ENCODE measurements at places on chromosomes 11 and 22.

DNA sequence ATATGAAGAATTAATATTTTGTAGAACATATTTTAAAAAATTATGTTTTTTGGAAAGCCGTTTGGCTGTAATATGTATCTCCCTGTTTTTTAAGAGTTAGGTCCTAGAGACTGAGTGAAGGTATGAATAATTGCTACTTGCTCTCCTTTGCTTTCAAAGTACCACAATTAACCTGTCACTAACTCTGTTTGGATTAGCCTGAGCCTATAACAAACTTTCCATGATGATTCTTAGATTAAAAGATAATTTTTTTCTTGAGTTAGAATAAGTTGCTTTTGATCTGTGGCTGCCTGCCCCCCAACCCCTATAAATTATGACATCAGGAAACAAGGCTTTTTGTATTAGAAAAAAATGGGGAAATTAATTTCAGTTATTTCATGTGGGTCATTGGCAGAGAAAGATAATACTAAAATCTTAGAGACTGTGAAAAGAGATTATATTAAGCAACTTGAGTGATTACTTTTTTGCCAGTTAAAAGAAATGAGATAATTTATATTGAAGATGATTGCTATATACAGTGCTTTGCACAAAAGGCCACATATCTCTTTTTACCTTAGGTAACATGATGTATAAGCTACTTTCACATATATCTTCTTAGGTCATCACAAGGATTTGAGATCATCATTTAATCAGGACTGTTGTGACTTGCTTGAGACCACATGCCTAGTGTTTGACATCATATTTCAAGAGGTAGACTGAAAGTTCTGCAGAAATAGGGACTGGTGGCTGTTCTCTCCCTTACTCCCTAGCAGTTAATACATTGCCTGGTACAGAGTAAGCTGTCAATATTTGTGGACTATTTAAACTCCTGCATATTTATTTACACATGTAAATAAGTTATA is 9.6 kb downstream of the MTMR3 start:
- no peak for DNase-seq

- no peak for DNase-seq
Observed at GRCh38 chr11:116930586-116930985, 93.2 kb upstream of the APOA1 start.

DNA sequence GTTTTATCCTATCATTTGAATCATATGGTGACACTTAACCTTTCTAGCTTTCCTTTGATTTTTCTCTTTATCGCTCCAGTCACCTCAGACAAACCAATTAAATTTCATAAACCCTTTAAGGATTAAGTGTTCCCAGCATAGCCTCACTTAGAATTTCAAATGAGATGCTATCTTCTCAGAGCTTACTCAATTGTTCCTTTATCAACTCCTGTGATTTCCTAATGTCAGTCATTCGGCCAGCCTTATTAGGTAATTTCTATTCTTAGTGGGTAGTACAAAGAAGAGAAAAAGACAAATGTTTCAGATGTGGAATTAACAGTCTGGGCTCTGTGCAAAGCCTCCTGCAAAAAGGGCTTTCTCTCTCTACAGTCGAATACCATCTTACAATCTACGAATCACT is 77.1 kb upstream of the CCDC90B start:
- DNase-seq, result no peak

GRCh38 chr11:94193288-94193687 is 64.6 kb downstream of the PANX1 start:
- no peak for DNase-seq

- DNase-seq, result no peak
Observed at GRCh38 chr11:130623670-130624668, 175.5 kb downstream of the ADAMTS15 start.

GRCh38 chr11:120308081-120308480 is 17.0 kb upstream of the TLCD5 start:
- DNase-seq, result no peak

GRCh38 chr11:34890812-34891211 is 25.4 kb downstream of the APIP start:
- DNase-seq, result peak; percentile 16

DNA sequence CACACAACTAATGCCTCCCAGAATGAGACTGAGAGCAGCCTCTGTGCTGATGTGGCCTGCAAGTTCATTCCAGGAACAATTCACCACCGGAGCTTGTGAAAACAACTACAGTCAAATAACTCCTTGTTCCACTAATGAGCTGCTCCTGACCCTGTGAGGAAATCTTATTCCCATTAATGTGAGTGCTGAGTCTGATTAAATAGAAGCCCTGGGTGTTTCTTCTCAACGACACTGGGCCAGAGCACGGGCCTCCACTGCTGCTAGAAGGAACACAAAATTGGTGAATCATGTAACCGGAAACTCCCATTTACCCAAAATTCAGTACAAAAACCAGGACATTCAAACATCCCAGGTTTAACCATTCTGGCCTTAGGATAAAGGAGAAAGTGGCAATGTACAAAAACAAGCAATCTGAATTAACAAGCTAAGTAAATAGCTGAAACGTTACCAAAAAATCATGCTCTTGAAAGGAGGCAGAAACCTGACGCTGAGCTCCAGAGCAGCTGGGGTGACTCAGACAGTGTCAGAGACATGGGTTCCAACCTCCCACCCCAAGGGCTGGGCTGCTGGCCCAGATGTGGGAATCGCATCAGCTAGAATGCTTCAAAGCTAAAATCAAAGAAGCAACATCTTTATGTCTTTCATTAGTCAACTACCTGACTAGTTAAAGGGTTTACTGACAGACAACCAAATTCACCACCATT is 26.7 kb downstream of the SERGEF start:
- DNase-seq, result no peak

DNA sequence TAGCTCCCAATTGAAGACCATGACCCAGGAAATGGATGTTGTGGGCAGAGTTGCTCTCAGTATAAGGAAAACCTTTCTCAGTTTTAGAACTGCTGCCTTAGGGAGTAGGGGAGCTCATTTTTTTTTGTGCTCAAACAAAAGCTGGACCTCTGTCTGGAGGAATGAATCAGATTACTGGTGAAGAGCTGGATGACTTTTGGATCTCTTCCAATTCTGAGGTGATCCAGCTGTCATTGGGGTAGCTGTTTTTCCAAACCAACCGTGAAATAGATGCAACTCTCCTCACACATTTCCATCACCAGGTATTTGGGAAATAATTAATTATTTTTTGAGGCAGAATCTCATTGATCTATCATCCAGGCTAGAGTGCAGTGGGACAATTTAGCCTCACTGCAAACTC is 251.3 kb upstream of the PLET1 start:
- DNase-seq, result no peak

DNA sequence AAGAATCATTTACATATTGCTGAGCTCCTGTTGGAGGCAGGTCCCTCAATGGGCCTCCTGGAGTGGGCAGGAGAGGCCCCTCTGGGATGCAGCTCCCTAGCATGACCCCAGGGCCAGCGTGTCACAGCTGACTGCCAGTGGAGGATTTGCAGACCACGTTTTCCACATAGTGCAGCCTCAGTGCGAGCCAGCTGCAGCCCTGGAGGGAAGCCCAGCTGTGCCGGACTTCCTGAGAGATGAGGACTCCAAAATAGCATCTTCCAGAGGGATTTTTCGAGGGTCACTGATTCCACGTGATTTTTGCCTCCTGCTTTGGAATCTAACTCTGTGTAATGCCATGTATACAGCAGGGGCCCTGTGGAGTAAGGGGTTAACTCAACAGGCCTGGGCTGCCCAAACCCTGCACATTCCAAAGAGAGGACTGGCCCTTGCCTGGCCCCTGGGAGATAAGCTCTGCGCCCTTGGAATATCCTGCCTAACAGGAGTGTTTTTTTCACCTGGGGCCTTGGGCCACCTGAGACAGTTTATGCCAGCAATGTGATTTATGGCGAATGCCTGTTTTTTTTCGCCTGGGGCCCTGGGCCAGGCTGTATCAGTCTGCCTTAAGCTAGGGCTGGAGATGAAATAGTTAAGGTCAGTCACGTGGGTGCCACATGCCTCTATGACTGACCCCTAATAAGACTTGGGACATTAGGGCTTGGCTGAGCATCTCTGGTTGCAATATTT is 47.4 kb downstream of the RPS6KA4 start:
- no peak for DNase-seq

GRCh38 chr11:92711926-92712325 is 257.5 kb upstream of the MTNR1B start:
- no peak for DNase-seq

- DNase-seq, result no peak
Observed at GRCh38 chr11:61033417-61033816, 61.9 kb downstream of the CD6 start.

DNA sequence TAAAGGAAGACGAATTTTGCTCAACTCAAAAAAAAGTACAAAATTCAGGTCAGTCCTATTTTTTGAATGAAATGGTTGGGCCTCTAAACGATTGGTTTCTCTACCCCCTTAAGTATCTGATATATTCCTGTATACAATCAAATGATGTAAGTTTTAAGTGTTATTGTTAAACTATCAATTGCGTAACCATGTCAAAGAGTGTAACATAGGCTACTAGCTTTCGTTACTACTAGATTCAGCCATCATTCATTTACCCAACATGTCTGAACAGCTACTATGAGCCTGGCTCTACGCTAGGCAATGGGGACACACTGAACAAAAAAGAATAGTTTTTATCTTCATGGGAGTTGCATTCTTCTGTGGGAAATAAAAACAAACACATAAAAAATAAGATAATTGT is 3.3 kb downstream of the RAB6A start:
- DNase-seq, result no peak

- peak; percentile 97 for DNase-seq
Observed at GRCh38 chr22:37905534-37906363, at the start of gene MICALL1. MICALL1 (plus strand) TSS chr22:37906297; CDS start chr22:37906423, 126 bp downstream.

GRCh38 chr11:57618438-57618837 is 21.0 kb downstream of the SERPING1 start:
- DNase-seq, result no peak

- no peak for DNase-seq
Observed at GRCh38 chr22:41600976-41601375, 11.3 kb upstream of the PMM1 start.

GRCh38 chr11:74330075-74330858 is 18.8 kb upstream of the P4HA3 start:
- no peak for DNase-seq

- peak; percentile 89 for DNase-seq
Observed at GRCh38 chr22:50314455-50315288, 7.2 kb upstream of the PLXNB2 start.

DNA sequence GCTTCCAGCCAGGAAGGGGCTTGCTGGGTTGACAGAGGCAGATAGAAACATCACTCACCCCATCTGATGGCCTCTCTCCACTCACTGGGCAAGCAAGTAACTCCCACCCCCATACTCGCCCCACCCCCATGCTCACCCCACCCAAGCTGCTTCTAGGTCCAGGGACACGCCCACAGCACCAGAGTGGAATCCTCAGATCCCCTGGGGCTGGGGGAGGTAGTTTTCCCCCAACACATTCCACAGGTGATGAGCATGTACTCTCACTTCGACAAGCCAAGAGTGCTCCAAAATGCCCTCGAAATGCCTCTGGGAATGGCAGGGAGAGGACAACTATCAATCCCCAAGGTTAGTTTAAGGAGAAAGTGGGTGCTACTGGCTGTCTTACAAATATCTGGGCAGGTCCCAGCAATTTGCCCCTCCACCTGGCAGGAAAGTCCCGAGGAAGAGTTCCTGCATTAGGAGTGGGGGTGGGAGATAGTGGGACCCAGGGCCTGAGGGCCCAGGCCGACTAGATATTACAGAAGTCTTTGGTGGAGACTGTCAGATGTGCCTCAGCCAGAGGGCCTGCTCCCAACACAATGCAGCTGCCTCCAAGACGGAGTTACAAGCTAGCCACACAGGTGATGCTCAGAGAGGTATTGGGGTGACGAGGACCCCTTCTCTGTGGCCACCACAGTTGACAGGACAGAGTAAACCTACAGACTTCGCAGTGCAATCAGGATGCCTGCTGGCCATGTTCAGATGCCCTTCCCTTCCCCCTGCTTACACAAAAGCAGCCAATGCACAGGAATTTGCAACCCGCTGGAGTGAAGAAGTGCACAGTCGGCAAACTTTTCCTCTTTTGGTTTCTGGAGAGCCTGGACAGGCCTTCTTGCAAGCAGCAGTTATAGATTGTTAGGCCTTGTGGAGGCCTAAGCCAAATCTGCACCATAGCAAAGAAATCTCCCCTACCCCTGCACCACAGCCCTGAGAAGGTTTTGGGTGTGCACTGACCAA is 2.9 kb upstream of the LMO1 start:
- DNase-seq, result no peak

DNA sequence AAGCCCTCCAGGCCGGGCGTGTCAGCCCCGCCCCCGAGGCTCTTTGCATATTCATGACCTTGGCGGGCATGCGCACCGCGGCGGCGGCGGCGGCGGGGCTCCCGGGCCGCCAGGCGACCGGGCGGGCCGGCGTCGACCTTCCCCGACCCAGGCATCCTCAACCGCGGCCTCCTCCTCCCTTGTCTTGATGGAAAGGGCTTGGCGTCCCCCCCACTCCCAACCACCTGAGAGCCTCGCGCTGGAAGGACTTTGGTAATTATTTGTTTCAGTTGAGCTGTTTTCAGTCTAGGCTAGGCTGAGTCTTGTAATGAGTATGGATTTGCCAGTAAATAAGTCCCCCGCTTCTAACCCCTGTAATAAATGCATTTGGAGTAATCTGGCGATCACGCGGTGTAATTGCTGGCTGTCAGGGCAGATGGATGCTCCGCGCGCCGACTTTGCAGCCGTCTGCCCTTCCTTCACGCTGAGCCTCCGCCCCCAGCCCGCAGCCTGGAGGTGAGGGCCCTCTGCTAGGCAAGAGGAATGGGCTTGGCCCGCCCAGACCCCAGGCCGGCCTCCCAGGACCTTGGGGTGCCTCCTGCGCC is 25.2 kb downstream of the FLRT1 start:
- peak; percentile 91 for DNase-seq

GRCh38 chr11:44865866-44866272 is 84.8 kb downstream of the TP53I11 start:
- DNase-seq, result no peak

DNA sequence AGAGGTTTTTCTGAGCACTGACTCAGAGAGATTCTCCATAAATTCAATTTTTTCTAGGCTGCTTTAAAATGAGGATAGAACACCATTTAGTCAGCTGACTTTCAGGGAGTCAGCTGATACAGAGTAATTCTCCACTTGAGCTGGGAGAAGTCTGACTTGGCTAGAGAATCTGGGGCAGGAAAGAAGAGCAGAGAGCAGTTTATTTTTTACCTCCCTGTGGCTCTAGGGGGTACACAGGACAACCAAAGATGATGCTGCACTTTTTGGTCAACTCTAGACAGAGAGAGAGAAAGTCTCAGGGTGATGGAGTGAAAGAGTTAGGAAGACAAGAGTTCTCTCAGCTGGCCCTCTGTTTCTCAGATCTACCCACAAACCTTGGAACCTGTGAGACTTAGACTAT is 67.3 kb upstream of the EED start:
- no peak for DNase-seq

DNA sequence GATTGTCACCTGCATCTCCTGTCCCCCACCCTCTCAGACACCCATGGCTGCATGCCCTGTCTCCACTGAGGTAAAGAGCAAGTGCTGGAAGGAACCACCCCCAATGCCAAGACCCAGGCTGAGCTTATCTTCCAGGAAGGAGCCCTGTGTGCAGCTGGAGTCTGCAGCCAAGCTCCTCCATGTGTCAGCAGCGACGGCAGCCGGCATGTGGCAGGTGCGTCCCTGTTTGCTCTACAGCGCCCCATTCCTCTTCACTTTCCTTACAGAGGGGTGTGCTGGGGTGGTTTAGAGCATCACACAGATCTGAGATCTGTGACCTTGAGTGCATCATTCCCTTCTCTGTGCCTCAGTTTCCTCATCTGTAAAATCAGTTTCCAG is 7.7 kb upstream of the MN1 start:
- DNase-seq, result no peak

All from GM13977 (cell line).